ENCODE measurements at places on chromosomes 5 and 9. TPM values are rescaled to one million over a fixed set of nuclear protein-coding genes. Genes with fewer than 3 reads are reported as not detected.

- DNase-seq: no peak
Measured at GRCh38 chr5:56094579-56095361, 100.0 kb upstream of the IL6ST start.

- no peak for DNase-seq
Measured at GRCh38 chr9:136634904-136635303, 27.8 kb upstream of the EGFL7 start.

The SLC36A3 gene
- not detected for polyA plus RNA-seq

The UAP1L1 gene
- 6.3 TPM for polyA plus RNA-seq

DNA sequence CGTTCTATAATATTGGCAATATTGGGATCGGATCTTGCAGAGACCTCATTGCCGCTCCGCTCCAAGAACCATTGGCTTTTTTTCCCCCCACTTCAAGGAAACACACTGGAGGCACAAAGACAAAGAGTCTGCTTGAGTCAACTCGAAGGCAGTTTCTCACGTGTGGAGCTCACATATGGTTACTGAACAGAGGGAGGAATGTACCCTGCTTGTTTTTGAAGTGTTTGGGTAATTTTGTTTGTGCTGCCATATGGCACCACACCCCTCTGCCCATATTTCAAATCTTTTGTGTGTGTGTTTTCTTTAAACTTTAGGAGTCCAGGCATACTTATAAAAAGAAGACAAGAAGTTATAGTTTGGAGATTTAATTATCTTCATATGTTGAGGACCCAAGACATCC, 595.9 kb downstream of the DTWD2 start:
- DNase-seq: no peak

GRCh38 chr5:138610918-138611677, 35.9 kb upstream of the HSPA9 start:
- DNase-seq: no peak

DNA sequence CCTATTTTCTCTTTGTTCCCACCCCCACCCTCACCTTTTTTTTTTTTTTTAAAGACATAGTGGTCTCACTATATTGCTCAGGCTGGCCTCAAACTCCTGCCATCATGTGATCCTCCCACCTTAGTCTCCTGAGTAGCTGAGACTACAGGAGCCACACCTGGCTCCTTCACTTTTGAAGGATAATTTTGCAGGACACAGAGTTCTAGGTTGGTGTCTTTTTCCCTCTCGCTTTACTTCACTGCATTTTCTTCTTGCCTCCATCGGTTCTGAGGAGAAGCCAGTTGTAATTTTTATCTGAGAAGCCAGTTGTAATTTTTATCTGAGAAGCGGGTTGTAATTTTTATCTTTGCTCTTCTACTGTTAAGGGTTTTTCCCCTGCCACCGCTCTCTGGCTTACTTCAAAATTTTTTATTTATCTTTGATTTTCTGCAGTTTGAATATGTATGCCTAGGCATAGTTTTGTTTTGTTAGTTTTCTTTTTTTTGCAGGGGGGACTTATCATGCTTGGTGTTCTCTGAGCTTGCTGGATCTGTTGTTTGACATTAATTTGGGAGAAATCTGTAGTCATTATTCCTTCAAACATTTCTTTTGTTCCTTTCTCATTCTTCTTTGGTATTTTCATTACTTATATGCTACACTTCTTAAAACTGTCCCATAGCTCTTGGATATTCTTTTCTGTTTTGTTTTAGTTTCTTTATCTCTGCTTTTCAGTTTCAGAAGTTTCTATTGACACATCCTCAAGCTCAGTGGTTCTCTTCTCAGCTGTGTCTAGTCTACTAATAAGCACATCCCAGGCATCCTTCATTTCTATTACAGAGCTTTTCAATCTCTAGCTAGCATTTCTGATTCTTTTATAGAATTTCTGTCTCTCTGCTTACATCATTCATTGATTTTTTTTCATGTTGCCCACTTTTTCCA, 148.2 kb upstream of the CHD1 start:
- no peak for DNase-seq

The LRRC19 gene
- polyA plus RNA-seq: not detected

DNA sequence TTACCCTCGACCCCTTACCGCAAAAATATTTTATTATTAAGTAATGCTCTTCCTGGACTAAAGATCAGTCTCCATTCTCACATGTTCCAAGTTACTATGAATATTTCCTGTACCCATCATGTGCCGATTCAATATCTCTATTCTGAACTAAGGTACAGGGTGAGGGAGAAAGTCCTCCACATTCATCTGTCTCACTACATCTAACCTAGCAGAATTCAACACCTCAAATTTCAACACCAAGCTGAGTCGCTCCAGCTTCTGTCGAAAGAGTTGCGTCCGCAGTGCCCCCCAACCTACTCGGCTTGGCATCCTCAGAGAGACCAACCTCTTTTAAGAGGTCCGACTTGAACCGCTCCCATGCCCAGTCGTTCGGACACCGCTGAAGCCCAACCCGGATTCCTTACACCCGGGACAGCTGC, 1.0 kb downstream of the CERT1 start:
- no peak for DNase-seq

GRCh38 chr5:22431406-22431805, 421.7 kb downstream of the CDH12 start:
- DNase-seq: no peak
